ENCODE measurements at places on chromosomes 3 and 15.
A peak's percentile ranks its signal among the peaks of the same experiment; 100 is the strongest.

GRCh38 chr3:100789579-100789978 is 80.3 kb downstream of the TFG start:
- DNase-seq, result no peak

- DNase-seq, result peak; percentile 84
Observed at GRCh38 chr3:113264283-113265131, 53.1 kb downstream of the BOC start.

DNA sequence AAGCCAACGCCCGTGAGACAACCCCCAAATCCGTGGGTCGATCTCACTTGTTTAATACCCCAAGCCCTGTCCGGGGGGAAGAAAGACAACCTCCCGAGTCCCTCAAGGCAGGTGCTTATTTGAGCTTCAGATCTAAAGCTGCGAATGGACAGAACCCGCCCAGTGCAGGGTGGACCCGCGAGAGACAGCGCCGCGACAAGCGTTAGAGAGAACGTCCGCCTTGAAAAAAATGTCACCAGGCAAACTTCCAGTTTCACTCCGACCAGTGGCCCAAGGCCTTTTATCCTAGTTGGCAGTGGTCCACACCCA is 740 bp upstream of the OXSR1 start:
- no peak for DNase-seq

DNA sequence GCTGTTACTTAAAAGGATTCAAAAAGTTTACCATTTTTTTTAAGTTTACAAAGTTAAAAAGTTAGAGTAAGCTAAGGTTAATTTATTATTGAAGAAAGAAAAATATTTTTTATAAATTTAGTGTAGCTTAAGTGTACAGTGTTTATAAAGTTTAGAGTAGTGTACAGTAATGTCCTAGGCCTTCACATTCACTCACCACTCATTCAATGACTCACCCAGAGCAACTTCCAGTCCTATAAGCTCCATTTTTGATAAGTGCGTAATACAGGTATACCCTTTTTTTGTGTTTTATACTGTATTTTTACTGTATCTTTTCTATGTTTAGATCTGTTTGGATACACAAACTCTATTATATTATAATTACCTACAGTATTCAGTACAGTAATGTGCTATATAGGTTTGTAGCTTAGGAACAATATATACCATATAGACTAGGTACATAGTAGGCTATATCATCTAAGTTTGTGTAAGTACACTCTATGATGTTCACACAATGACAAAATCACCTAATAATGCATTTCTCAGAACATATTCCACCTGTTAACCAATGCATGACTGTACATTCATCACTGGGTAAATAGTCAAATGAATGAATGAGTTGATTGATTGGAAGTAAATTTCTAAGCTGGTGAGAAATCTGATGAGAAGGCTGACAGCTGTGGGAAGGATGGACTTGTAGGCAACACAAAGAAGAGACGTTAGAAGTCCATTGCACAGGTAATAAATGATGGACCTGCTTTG is 95.2 kb upstream of the CDIN1 start:
- DNase-seq, result no peak

DNA sequence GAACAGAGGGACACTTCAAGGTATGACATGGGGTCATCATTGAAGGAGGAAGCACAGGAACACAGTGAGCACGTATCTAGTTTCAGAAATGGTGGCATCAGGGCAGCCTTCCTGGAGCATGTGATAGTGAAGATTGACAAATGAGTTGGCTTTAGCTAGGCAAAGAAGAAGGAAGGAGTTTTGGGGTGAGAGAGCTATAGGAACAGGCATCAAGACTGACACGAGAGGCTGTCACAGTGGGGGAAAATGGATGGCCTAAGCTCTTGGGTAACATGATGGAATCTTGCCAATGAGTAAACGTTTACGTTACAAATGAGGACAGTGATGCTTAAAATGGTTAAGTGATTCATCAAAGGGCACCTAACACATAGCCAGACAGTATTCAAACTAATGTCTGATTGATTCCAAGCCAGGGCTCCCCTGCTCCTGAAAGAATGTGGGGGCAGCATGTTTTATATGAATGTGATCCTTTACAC is 23.1 kb upstream of the GPR171 start:
- DNase-seq, result peak; percentile 44

- no peak for DNase-seq
Observed at GRCh38 chr3:101879102-101879501, 29.8 kb downstream of the NFKBIZ start.

GRCh38 chr3:81173514-81173913 is 587.9 kb downstream of the GBE1 start:
- DNase-seq, result no peak

GRCh38 chr3:66577426-66578203 is 76.8 kb upstream of the LRIG1 start:
- peak; percentile 81 for DNase-seq

DNA sequence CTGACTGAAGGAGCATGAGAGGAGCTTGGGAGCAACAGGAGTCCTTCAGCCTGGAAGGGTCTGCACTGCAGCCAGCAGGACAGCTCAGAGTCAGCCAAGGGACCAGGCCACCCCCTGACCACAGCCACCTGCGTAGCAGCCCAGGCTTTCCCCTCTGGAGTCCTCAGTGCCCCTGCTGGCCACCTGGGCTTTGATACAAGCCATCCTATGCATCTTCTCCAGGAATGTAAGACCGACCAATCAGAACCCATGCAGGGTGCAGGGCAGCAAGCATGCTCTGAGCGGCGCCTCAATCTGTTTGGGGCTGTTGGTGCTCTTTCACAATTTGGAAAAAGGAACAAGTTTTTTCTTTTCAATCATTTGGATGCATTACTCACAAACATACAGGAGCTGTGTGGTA is 52.0 kb downstream of the DZIP1L start:
- no peak for DNase-seq

DNA sequence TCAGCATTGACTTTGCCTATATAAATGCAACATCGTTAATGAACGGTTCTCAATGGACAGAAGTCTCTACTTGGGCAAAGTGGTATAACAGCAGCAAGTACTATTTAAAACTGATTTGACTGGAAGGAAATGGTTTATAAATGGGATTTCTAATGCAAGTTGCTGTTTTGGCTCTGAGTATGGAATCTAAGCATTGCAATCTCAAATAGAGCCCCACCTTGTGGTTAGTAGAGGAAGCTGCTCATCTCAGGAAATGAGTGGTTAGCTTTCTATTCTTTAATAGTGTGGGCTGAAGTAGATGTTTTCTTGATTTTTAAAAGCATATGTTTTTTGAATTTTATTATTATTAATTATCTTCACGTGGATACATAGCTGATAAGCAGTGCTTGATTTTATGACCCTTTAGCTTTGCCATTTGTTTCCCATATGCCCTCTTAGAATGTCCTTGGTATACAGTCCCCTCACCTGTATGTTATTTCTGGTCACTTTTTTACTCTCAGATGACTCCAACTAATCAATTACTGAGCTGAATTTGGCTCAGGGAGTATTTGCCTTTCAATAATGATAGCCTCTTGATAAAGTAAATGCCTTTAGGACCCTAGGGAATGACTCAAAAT is 67.1 kb downstream of the OXSM start:
- peak; percentile 9 for DNase-seq

GRCh38 chr3:151604891-151605290 is 128.8 kb upstream of the AADACL2 start:
- DNase-seq, result no peak

GRCh38 chr3:179700716-179701115 is 47.9 kb downstream of the USP13 start:
- no peak for DNase-seq

DNA sequence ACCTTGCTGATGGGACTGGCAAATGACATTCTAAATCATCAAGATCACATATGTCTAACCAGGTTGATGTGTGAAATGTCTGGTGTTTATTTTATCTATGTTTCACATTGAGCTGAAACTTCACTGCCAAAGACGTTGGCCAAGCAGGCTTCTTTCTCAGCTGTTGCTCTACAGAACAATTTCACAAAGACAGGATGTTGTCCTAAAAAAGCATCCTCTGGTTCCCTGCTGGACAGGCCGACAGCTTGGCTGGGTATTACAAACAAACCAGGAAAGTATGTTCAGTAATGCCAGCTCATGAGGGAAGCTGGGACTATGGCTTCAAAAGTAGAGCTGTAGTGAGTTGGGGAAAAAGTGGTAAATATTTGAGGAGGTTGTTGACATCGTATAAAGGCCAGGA is 179.4 kb downstream of the FAM43A start:
- no peak for DNase-seq

- no peak for DNase-seq
Observed at GRCh38 chr15:82681371-82681770, 28.3 kb downstream of the AP3B2 start.

DNA sequence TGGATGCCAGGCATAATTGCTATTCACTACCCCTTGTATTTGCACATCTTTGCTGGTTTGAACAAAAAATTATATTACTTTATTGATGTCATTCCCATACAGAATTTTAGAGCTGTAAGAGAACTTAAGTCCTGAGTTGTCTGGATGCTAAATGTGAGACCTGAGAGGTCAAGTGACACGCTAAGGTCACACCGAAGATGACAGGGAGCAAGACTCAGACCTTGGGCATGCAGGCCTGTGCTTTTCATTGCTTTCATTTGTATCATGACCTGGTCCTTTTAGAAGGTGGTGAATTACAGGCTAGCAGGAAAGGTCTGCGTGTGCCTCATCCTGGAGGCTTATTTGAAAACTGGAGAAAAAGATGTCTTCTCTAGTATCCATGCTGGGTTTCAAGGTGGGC is 312.0 kb upstream of the RASGRP1 start:
- DNase-seq, result no peak

DNA sequence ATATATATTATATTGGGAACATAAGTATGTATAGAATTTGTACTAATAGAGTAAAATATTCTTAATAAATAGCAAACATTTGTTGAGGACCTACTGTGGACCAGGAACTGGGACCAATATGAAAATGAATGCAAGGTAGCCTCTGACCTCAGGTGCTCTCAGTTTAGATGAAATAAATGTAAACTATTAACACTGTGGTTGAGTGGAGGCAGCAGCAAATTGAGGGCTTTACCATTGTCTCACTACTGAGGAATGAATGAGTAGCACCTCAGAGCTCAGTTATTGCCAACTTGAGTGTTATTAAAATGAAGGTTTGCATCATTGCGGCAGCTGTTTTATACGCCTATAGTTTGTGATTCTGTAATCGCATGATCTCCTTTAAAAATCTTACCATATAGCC is 90.9 kb upstream of the CGNL1 start:
- DNase-seq, result no peak

DNA sequence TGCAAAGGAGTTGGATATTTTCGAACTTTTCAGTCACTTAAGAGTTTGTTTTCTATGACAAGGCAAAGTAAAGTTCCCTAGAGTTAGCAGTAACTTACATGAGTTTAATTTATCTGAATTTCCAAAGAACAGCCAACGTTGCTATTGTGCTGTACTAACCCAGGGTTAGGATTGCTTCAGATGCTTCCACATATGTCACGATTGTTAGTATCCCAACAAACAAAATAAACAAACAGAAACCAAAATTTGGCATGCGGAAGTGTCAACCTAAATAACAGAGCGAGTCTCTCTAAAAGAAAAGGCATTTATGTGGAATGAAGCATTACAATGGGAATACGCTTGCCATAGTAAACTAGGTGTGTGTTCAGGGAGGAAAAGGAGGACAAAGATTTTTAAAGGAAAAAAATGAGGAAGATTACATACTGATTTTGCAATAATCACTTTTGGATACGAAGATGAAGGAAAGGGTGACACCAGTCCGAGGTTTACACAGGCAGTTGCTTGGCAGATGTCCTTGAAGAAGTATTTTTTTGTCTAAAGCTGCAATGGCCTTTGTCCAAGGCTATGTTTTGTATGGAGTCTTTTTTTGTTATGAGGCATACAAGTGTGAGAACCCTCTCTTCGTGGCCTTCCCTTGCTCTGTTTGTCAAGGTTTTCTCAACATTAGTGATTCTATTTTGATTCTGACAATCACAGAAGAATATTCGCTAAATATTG is 267.9 kb downstream of the GABRG3 start:
- DNase-seq, result no peak

DNA sequence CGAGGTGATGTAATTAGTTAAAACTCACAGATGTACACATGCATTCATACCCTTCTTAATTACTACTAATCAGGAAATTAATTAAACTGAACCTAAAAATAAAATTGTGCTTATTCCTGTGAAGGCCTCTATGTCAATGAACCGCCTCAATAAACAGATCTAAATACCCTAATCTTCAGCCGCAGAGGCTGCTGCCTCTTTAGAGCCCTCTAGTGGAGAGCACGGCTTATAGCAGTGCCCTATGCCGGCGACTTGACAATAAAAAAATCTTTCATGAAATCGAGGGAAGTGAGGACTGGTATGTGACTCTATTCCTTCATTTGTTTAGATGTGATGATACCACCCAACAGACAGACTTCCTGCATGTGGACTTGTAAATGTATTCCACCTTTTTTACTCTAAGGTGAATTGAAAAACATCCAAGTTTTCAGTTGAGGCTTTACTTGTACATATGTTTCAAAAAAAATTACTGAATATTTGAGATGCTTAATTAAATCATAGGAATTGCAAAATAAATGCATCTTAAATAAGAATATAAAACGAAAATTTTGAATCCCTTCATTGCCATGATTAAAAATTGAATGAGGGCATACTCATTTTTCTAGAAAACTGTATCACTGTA is 8.3 kb upstream of the EPHA3 start:
- peak; percentile 52 for DNase-seq

DNA sequence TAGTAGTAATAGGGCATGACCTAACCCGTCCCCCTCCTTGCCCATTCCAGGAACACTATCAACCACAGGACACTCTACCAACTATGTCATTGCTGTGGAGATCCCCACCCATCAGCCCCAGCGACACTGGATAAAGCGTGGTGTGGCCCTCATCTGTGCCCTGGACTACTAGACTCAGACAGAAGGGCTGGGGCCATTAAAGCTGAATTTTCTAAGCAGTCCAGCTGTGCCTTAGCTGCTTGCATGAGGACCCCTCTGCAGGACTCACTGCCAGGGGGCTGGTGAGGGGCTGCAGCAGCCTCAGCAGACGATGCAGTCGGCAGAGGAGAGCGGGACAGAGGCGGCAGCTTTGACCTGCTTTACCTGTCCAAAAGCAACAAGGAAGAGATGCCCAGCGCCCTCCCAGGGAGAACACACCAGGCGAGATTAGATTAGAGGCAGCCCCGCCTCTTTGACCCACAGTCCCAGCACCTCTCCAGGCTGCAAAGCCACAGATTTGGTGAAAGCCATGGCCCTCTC is 44.6 kb downstream of the SEMA3G start:
- no peak for DNase-seq

DNA sequence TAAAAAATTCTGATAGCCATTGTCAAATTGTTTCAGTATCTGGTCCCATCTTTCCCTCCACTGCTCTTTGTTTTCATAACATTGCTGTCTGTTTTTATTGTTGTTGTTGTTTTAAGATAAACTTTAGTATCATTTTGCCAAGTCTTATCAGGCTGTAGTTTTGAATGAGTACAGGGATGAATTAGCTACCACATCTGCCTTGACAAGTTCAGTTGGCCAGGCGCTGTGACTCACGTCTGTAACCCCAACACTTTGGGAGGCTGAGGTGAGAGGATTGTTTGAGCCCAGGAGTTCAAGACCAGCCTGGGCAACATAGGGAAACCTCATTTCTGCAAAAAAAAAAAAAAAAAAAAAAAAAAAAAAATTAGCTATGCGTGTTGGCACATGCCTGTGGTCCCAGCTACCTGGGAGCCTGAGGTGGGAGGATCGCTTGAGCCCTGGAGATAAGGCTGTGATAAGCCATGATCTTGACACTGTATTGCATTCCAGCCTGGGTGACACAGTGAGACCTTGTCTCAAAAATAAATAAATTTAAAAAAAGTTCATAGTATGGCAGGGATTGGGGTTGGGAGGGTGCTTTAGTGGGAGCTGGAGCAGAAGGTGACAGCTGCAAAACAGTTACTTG is 8.3 kb upstream of the ANKDD1A start:
- no peak for DNase-seq

- no peak for DNase-seq
Observed at GRCh38 chr15:77596821-77597803, 35.6 kb downstream of the LINGO1 start.
